ENCODE measurements at places on chromosomes 3 and 15.

DNA sequence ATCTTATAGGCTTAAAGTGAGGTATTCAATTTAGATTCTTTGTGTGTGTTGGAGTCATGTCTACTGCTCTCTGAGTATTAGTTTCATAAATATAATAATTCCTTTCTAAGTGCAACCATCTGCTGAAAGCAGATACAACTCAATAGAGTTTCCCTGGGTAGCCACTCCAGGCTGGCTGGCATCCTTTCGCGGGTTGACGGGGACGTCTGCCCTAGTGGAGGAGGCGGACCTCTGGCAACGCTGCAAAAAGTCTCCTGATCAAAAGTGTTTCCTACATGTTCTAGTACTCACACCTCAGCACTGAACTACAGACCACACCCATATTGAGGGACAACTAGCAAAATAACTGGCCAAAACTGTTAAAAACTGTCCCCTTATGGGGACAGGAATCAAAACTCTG lies 2.5 kb downstream of the MOBP start:
- no peak for DNase-seq

DNA sequence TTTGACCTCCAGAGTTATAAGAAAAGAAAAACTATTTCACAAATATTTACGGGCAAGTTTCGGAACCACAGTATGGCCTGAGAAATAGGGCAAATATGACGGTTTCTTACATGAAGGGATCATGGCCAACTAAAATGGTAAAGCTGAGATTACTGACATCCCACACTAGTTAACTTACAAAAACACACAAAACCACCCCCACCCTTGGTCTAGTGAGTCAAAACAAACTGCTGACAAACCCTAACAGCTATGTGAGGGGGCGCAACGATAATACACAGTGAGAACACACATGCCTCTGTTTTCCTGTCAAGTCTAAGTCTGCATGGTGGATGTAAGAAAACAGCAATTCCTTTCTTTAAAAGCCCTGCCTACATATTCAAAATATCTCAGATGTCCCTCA lies 32.3 kb downstream of the CBLB start:
- peak; percentile 94 for DNase-seq

GRCh38 chr3:12227833-12228232 lies 61.0 kb upstream of the PPARG start:
- peak; percentile 96 for DNase-seq

DNA sequence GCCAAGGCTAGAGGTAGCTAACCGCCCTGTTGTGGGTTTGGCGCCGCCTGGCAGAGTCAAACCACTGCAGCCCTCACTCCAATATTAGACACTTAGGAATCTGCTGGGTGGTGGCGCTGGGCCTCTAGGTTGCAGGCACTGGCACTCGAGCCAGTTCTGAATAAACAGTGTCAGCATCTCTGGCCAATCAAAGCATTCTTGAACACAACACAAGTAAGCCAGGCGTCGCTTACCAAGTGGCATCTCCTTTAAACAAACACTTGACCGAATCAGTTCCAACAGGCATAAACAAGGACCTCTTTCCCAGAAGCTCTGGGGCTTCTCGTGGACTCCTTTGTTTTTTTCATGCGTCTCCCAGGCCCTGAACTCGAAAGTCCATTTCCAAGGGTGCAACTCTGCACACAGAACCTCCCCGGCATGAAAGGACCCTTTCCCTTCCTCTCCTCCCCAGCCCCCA lies 82.3 kb downstream of the LRIG1 start:
- DNase-seq = peak; percentile 83

DNA sequence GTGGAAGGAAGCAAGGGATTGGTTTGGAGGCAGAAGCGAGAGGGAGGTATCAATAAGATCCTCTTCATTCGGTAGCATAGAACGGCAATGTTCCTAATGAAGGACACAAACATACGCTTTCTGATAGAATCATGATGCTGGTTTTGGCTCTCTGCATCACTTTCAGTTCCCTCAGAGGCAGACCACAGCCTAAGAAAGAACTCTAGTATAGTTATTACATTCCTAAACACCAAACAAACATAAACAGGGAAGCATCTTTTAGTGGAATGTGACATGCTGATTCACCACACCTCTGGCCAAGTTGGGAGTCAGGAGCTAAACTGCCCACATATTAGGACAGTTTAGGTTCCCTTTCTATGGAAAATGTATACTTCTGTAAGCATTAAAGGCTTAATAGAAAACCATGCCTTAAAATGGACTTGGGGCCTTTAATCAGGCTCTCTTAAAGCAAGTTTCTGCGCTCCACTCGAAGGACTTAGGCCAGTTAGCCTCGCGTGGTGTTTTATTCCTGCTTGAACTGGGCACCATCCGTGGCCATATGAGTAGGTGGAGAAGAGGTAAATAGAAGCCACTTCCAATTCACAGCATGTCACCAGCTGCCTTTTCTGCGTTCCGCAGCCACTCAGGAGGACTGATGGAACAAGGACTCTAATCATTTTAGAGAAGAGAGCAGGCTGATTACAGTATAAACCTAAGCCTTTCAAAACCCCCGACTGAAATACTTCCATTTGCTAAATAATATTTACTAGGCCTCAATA lies 53.7 kb downstream of the CD47 start:
- peak; percentile 16 for DNase-seq

GRCh38 chr3:112634786-112635541 lies 6.0 kb downstream of the CCDC80 start:
- no peak for DNase-seq

Measured in astrocyte (in vitro differentiated cells and primary cell).